ENCODE measurements at places on chromosomes 13 and 19.

DNA sequence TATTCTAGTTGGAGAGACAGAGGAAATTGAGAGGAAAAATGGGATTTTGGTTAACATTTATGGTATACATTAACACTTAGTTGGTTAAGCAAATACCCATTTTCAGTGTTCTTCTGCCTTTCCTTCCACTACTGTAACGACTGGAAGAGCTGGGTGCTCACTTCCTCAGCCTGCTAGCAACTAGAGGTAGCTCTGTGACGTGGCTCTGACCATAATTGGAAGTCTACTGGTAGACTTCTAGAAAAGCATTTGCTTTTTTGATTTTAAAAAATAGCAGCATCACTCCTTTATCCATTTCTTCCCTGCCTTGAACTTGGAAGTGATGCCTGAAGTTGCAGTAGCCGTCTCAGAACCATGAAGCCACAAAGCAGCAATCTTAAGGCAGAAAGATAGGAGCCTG is 15.9 kb downstream of the NHLRC3 start:
- no peak for DNase-seq

DNA sequence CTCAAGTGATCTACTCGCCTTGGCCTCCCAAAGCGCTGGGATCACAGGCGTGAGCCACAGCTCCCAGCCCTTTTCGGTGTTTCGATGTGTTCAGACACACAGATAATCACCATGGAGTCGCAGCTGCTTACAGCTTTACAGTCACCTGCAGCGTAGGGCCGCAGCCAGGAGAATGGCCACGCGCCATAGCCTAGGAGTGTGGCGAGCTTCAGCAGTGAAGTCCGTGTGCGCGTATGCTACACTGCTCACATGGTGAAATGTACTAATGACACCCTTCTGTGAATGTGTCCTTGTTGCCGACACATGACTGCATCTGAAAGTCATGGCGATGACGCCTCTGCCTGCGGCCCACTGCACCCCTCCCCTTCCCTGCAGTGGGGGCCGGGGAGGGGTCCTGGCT is 23.6 kb downstream of the AP3D1 start:
- no peak for DNase-seq

DNA sequence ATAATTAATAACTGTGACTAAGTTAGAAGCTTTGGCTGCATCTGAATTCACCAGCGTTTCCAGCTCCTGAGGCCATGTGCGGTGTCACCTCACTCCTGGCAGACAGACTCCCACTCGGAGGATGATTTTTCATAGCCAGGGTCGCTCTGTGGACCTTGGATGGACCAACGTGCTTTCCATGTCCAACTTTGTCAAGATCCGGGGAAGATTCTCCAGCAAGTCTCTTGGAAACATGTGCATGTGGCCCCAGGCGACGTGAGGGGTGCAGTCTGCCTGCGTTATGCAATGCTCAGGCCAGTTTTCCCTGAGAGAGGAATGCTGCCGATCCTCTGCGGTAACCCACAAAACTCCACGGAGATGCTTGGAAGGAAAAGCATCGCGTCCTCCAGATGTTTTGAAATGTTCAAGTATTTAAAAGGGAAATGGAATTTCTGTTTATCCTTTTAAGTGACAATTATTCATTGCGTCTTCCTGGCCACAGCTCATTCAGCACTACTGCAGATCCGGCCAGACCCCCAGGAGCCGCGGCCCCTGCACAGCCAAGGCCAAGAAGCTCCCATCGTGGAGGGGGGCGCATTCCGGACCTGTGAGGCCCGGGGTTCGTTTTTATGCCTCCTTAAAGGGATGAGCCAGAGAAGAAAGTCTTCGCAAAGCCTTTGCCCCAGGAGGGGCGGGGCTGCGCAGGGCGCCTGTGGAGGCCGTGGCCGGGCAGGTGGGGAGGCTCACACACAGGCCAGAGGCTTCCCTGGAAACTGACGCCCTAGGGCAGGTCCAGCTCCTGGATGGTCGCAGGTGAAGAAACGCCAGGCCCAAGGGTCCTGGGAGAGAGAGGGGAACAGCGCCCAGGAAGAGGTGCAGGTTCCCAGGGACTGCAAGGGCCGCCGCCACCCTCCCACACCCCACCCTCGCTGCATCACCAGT is 46.0 kb downstream of the C13orf46 start:
- no peak for DNase-seq

GRCh38 chr13:59531571-59532091 is 632.1 kb downstream of the DIAPH3 start:
- no peak for DNase-seq

DNA sequence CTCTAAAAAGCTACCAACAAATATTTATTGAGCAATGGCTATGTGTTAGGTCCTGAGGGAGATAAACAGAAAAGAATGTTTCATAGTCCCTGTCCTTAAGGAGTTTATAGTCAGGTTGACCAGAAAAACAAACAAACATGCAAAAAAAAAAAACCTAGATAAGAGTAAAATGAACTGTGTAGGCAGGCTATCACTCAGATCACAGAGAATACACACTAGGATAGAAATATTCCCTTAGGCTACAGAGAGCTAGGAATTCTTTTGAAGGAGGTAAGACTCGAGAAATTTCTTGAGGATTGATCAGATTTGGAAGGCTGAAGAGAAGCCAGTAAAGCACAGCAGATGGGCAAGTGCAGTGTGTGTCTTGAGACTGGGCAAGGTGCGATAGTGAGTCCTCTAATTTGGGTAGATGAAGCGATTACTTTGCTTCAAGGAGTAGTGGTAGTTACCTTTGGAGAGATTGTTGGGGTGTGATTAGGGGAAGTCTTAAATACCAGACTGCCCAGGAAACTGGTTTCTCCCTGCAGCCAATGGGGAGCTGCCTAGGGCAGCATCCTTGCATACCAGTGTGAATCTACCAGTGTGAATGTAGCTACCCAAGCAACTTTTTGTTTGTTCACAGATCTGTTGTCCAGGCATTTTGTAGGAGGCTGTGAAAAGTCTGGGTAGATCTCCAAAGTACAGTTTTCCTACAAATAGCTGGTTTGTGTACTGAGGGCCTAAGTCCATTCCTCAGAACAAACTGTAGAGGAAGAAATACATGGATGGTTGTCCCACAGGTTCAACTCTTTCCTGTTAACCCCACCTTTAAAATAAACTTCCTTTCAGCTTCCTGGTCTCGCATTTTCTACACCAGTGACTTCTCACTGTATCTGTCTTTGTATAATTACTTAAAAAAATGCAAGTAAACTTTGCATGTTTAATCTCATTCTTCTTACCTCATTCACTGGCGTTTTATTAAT is 314.1 kb downstream of the KLF5 start:
- DNase-seq: no peak

DNA sequence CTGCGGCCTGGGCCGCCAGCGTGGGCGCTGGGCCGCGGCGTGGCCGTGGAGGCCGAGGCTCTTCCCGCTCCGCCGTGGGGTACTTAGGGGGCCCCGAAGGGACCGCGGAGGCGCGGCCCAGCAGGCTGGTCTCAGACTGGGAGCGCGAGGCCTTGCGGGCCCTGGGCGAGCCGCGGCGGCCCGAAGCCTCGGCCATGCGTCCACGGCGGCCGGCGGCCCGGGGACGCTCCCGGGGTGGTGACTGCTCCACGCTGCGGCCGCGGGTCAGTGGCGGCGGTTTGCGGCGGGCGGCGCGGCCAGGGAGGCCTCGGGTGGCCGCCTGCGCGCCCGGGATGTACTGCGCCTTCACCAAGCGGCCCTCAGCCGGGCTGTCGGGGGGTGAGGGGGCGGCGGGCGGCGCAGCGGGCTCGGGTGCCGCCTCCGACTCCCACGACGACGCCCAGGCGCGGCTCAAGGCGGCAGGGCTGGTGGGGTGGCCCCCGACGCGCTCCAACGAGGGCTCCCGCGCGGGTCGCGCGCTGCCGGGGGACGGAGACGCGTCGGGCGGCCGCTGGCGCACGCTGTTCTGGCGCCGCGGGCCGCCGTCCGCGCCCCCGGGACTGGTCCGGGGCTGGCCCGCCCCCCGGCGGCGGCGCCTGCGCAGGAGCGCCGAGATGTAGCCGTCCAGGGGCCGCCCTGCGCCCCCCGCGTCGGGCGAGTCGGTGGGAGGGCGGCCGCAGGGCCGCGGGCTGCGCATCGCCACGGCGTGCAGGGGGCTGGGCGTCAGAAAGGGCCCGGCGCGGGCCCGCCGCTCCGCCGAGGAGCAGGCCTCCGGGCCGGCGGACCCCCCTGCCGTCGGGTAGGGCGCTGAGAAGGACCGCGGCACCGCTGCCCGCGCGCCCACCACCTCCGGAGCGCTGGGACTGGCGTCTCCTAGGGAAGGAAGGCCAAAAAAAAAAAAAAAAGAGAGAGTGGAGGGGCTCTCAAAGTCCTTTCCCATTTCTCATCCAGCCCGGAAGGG is 11.7 kb downstream of the DACT3 start:
- no peak for DNase-seq

DNA sequence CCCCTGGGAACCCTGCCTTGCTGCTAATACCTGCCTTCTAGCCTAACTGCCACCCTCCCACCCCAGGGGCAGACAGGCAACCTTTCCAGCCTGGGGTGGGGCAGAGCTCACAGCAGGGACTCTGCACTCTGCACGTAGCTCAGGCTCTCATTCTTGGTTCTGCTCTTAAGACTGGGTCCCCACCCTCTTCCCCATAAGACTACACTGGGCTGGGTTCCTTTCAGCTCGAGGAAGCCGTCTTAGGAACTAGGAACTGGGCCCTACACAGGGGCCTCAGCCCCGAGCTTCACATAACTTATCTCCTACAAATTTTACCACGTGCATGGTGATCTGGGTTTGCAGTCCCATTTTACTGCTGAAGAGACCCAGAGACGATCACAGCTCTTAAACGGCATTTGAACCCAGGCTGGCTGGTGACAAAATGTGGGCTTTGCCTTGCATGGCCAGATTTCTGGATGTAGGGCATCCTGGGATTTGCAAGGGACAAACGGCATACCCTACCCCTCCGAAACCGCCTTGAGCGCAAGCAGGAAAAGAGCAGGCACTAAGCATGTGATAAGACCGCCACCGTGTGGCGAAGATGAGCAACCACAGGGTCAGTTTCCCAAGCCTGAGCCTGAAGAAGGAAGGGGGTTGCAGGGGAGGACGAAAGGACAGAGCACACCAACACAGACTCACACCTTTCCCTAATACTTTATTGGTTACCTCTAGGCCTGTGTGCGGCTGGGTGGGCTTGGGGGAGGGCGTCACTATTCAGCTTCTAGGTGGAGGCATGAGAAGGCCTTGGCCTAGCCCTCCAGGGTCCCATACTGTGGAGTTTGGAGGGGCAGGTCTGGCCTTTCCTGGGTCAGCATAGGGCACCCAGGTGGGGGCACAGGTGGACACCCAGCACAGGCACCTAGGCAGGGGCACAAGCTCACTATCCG is 5.1 kb downstream of the JUNB start:
- DNase-seq: peak; percentile 76

DNA sequence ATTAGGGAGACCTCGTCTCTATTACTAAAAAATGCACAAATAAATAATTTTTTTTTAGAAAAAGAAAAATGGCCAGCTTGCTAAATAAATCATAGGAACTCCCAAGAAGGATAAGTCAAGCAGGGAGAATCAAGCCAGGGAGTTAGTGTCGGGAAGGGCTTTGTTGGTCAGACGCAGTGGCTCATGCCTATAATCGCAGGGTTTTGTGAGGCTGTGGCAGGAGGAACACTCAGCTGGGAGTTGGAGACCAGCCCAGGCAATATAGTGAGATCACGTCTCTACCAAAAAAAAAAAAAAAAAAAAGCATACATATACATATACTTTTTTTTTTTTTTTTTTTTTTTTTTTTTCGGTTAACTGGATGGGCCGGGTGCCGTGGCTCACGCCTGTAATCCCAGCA is 9.0 kb downstream of the NACC1 start:
- no peak for DNase-seq

- no peak for DNase-seq
Measured at GRCh38 chr13:112911883-112912282, 57.1 kb upstream of the MCF2L start.

GRCh38 chr13:79398915-79399314 is 7.1 kb downstream of the RBM26 start:
- no peak for DNase-seq

GRCh38 chr13:84821261-84821660 is 939.0 kb upstream of the SLITRK1 start:
- DNase-seq: no peak

- no peak for DNase-seq
Measured at GRCh38 chr13:29105779-29106178, 285.6 kb downstream of the MTUS2 start.

GRCh38 chr19:14450168-14450874 is 17.2 kb downstream of the PKN1 start:
- peak; percentile 70 for DNase-seq

GRCh38 chr13:110916301-110917142 is 1.7 kb upstream of the ANKRD10 start:
- DNase-seq: no peak

- no peak for DNase-seq
Measured at GRCh38 chr19:35109395-35110112, 6.1 kb upstream of the FXYD3 start.

DNA sequence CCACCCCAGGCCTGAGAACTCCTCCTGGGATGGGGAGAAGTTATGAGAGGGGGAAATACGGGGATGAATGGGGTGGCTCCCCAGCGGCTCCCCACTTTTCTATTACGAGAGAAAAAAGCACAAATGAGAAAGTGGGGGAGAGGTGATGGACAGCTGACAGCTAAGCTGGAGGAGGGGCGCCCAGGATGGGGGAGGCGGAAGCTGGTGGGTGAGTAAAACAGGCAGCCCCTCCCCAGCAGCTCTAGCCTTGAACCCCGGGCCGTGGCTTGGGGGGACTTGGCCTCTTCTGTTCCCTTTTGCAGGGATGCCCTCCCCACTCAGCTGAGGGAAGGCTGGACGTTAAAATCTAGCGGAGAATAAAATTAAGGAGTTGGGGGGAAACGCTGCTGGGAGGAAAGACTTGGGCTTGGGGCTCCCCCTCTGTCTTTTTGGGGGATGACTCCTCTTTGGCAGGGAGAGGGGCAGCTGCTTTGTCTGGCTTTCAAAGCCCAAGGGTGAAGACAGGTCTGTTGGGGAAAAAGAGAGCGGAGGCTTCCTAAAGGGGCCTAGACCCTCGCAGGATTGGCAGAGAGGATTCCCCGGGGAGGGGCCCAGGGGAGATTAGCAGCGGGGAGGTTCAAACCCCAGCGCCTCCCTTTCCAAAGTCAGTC is 1.4 kb upstream of the SAMD1 start:
- DNase-seq: no peak

DNA sequence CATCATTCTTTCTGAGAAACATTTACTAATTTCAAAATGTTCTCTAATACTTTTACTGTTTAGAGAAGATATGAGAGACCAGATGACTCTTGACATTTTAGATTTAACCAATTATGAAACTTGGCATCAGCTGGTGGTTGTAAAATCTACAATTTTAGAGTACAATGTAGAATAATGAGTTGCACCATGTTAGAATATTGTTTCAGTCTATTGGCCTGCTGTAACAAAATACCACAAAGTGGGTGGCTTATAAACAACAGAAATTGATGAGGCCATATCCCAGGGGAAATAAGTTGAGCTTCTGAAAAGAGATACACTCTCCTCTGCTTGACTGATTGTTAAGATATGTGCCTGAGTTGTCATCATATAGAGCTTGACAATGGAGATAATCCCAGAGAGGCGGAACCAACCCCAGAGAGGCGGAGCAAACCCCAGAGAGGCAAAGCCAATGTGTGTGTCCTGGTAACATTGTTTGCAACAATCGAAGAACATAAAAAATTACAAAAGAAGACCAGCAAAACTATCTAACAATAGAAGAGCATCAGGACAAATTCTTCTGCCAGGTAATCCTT is 373.0 kb upstream of the SLITRK1 start:
- DNase-seq: no peak

- DNase-seq: no peak
Measured at GRCh38 chr19:48393559-48394330, at the start of gene GRIN2D. Gene GRIN2D (plus strand): TSS chr19:48393668. CDS start chr19:48398393, 4,725 bp downstream.

GRCh38 chr13:33448889-33449288 is 163.3 kb upstream of the STARD13 start:
- no peak for DNase-seq

- DNase-seq: no peak
Measured at GRCh38 chr19:50203281-50204080, at the start of gene MYH14. Gene MYH14 (plus strand): TSS chr19:50203622. CDS start chr19:50210366, 6,744 bp downstream.
